ENCODE measurements at places on chromosomes 6 and 20.

DNA sequence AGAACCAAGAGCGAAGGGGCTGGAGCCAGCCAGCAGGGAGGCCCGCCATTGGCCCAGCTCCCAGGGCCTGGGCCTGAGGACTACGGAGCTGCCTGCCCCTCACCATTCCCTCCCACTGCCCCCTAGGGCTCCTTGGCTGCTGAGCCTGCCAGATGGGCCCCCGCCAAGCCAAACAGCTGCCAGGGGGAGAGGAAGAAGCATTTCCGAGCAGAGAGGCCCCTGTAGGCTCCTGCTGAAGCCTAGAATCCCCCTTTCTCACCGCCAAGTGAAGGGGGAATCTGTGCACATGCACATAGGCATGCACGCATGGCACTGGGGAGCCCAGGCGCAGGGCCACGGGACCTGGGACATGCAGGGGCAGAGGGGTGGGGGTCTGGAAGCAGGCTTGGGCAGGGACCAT lies 28.5 kb upstream of the MRPS18A start:
- no peak for DNase-seq

DNA sequence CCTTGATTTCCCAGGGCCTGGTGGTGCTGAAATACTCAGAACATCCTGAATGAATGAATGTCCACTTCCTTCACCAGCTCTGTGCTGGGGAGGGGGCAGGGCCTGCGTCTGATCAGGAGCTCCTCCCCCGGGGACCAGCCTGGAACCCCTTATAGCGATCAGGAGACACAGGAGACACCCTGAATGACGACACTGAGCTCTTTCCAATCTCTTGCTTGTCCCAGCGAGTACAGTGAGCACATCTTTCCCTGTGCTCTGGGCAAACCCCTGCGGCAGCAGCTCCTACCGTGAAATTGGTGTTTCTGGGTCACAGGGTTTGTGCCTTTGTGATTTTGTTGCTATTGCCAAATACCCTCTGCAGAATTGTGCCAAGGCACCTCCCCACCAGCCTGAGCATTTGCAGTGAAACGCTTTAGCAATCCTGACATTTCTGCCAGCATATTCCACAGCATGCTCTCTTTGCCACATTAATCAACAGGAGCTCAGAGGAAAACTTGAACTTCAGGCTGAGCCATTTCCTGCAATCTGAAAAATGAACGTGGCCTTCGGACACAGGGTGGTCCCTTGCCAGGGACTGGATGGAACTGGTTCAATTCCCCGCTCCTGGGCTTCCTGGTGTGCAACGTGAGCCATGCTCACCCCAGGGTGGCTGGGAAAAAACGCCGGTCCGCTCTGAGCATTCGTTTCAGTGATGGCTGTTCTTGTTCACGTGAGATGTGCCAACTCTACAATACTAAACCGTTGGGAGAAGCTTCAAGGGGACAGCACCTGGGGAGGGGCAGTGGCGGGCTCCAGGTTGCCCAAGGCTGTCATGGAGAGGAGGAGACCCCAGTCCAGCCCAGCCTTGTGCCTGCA lies 23.1 kb upstream of the MRGBP start:
- DNase-seq = peak; percentile 79

GRCh38 chr6:56246881-56247653 lies at the start of gene COL21A1:
Gene COL21A1, minus strand, starts transcription at chr6:56247580. Its CDS starts 64,962 bp downstream, at chr6:56182618.
- no peak for DNase-seq

DNA sequence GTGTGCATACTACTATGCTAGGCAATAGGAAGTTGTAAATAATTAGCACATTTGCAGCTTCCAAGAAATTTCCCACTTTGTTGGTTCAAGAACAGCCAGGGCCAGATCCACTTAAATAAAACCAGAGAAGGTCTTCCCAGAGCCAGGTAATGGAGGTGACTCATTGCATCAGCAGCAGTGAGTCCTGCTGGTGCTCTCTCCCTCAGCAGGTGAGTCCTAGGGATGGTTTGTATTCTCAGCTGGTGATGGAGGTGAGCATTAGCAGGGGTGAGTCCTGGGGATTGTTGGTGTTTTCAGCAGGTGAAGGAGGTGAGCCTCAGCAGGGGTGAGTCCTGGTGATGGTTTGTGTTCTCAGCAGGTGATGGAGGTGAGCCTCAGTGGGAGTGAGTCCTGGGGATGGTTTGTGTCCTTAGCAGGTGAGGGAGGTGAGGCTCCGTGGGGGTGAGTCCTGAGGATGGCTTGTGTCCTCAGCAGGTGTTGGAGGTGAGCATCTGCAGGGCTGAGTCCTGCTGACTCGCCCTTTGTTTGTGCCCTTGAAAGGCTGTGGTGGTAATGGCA lies 232.8 kb upstream of the EXOC2 start:
- no peak for DNase-seq

- DNase-seq = no peak
These were observed 110.1 kb downstream of the ERMARD start for GRCh38 chr6:169861431-169862042.

DNA sequence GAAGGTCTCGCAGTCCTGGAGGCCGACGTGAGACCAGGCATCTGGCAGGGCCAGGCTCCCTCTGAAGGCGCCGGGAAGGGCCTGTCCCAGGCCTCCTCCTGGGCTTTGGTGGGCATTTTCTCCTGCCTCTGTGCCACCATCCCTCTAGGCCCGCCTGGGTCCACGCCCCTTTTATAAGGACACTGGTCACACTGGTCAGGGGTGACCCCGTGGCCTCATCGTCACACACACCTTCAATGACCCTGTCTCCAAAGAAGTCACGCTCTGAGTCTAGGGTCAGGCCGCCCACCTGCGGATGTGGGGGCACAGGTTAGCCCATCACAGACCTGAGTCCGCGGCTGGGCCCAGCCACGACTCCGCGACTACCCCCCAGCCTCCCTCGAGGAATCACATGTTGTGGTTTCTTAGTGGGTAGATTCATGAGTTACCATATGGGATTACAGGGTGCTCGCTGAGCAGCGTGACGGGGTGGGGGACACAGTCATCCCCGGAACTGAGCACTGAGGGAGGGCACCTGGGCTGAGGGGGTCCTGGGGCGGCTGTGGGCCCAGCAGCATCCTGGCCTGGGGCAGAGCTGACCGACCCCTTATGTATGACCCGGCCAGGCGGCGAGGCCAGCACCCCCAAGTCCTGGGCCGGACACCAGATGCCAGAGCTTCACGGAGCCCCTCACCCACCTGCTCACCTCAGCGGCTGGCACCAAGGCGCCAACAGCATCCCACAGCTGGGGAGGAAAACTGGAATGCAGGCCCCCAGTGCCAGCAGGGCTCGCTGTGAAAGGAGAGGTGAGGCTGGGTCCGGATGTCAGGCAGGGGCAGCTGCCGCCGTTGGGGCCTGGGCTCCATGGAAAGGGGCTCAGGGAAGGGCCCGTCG lies 115.9 kb downstream of the DLL1 start:
- DNase-seq = no peak

DNA sequence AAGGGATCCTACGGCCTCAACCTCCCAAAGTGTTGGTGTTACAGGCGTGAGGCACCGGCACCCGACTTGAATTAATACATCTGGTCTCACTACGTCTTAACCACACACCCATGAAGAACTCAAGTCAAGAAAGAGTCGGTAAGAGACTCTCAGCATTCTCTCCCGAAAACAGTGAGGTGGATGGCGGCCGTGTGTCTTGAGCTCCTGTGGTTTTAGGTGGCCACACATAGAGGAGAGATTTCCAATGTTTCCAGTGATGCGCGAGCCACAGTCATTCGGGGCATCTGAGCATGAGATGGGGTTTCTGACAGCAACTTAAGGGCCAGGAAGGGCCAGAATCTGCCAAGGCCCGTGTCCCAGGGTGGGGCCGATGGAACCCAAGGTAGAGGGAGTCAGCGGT lies 766.4 kb upstream of the DEFB115 start:
- no peak for DNase-seq

DNA sequence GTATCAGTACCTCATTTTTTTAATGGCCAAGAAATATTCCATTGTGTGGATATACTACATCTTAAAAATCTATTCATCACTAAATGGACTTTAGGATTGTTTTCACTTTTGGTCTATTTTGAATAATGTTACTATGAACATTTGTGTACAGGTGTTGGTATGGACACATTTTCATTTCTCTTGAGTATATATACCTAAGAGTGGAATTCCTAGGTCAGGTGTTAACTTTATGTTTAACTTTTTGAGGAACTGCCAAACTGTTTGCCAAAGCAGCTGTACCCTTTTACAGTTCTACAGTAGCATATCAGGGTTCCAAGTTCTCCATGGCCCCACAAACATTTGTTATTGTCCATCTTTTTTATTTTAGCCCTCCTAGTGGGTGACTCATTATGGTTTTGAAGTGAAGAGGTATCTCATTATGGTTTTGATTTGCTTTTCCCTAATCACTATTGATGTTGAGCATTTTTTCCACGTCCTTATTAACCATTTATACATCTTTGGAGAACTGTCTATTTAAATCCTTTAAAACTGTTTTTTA lies 28.2 kb downstream of the DSTN start:
- no peak for DNase-seq

DNA sequence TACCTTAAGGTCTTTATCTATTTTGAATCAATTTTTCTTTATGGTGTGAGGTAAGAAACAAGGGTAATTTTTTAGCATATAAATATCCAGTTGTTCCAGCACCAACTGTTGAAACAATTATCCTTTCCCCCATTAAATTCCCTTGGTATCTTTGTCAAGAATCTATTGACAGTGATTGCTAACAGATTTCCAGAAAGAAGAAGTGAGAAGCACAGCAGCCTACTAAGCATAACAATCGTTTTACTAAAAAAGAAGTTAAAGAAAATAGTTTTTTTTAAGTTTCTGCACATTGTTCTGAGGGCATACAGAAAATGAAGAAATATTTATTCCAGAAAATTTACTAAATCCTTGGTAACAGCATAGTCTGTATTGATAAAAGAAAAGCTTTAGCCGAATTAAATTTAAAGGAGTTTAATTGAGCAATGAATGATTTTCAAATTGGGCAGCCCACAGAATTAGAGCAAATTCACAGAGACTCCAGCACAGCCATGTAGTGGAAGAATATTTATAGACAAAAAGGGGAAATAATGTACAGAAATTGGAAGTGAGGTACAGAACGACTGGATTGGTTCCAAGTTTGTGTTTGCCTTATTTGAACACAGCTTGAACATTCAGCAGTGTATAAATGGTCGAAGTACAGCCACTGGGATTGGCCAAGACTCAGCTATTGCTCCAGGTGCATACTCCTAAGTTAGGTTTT lies 97.9 kb upstream of the UST start:
- no peak for DNase-seq

- no peak for DNase-seq
These were observed 7.9 kb downstream of the ZMYND8 start for GRCh38 chr20:47348539-47349142.

DNA sequence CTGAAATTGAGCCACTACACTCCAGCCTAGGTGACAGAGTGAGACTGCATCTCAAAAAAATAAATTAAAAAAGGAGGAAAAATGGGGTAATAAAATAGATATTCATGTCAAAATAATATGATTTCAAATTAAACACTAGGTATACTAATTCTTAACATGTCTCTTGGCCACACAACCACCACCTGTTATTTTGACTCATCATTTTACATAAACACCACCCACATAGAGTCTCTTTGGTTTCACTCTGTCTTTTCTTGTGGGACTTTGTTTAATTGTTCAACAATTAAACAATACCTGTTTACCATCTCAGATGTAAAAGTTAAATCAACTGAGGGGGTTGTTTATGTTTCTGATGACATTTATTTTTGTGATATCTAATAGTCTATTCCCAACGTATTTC lies 476.8 kb upstream of the ADGRB3 start:
- DNase-seq = no peak

DNA sequence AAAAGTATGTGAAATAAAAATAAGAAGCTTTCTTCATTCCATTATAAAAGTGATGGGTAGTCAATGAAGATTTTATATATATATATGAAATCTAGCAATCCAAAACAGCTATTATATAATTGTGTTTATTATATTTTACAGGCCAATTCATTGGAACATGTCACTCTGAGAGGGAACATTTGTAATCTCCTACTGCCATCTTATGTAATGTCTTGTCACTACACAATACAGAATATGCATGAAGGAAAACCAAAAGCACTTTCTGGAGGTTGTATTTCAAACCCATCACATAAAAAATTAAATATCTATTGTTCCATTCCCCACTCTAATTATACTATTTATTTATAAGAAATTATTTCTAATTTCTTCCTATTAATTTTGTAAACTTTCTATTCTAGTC lies 31.5 kb upstream of the IRAK1BP1 start:
- DNase-seq = no peak

DNA sequence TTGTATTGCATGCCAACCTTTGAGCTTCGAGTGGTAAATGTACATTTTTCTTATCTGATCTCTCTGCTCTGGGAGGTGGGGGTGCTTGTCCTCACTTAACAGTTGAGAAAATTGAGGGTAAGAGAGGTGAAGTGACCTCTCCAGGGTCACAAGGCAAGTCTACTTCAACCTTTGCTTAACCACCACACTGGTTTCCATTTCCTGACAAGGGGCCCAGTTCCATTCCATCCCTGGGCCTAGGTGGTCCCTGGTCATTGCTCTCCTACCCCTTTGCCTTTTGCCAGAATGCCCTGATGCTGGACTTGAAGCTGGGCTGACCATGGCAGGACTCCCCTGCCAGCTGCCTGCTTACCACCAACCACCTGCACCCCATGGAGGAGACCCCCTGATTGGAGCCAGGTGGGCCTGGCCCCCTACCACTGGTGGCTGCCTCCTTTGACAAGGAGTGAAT lies 9.9 kb upstream of the BPIFB3 start:
- DNase-seq = no peak

GRCh38 chr6:120320481-120321162 lies 971.1 kb upstream of the MAN1A1 start:
- no peak for DNase-seq

GRCh38 chr6:122614303-122614702 lies 4.1 kb downstream of the PKIB start:
- DNase-seq = no peak

DNA sequence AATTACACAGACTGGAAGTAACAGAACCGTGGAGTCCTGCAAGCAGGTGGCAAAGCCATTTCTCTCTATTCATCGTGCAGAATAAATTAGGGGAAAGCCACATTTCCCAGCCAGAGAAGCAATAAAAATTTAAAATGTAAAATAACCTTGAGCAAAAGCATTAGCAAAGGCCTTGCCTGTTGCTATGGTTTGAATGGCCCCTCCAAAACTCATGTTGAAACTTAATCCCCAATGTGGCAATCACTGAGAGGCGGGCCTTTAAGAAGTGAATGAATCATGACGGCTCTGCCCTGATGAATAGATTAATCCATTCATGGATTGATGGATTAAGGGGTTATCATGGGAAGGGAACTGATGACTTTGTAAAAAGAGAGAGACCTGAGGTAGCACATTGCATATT lies 679.0 kb downstream of the PTPRT start:
- no peak for DNase-seq

GRCh38 chr6:129684323-129684884 lies 25.6 kb downstream of the ARHGAP18 start:
- no peak for DNase-seq

- DNase-seq = no peak
These were observed 65.5 kb upstream of the SPACA1 start for GRCh38 chr6:87982134-87982533.

DNA sequence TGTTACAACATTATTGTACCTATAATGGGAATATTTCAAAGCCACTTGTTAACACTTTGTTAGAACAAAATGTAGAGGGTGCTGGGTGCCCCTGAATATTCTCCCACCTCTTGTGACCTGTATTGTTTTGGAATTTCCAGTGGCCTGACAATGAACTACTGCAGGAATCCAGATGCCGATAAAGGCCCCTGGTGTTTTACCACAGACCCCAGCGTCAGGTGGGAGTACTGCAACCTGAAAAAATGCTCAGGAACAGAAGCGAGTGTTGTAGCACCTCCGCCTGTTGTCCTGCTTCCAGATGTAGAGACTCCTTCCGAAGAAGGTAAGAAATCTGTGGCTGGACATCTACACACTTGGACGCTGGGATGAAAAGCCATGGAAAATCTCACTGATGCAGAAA lies 28.9 kb downstream of the PLG start:
- no peak for DNase-seq

All from NCI-H1694 (cell line).